ENCODE measurements at places on chromosomes 7 and 10.

GRCh38 chr7:155427411-155428038 is 30.4 kb upstream of the EN2 start:
- DNase-seq: no peak

GRCh38 chr7:111486472-111487142 is 75.7 kb downstream of the IMMP2L start:
- DNase-seq: peak; percentile 32

DNA sequence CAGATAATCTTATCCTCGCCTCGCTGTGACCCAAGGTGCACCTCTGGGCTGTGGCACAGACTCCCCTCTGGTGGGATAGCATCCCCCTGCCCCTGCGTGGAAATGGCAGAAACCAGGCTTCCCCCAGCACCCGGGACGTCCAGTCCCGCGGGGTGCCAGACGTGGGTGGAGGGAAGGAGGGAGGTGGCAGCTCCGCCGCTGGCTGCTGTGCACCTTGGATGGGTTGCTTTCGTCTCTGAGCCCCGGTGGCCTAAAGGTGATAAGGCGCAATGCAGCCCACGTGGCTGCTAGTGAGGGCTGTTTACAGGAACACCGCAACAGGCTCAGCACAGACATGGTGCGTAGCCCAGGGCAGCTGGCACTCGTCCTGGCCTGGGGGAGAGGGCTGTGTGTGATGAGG is 13.6 kb upstream of the PDGFA start:
- DNase-seq: no peak

DNA sequence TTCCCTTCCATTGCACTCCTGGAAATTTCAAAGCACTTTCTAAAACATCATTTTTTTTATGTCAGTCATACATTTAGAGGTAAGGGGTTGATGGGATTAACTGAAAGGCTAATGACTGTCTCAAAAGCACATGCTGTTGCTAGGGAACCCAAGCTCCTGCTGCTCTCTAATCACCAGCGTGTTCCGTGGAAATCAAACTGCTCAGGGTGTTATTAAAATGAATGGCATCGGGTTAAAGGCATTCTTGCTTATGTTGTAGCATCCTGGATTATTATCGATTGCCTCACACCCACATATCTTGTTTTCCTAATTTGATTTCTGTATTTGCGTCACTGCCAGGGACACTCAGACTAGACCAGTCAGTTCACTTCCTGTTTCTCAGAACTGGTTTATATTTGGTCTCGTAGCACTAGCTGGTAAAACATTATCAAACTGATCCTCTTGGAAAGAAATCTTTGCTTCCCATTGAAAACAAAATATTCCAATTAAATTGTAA is 216.5 kb upstream of the MKLN1 start:
- DNase-seq: no peak

DNA sequence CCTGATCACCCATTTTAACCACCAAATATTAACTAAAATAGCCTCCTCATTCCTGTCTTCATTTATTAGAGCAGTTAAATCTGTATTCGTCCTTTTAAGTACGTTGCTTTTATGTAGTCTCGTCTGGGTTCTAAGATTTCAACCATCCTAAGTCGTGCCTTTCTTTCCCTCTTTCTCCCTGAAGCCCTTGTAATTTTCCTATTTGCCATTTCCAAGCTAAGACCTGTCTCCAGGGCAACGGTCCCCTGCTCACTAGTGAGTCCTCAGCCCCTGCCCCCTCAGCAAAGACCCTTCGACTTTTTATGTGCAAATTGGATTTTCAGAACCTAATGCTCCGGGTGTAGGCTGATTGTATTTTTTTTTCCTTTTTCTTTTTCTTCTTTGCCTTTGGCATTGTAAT is 16.1 kb upstream of the MEST start:
- DNase-seq: no peak

DNA sequence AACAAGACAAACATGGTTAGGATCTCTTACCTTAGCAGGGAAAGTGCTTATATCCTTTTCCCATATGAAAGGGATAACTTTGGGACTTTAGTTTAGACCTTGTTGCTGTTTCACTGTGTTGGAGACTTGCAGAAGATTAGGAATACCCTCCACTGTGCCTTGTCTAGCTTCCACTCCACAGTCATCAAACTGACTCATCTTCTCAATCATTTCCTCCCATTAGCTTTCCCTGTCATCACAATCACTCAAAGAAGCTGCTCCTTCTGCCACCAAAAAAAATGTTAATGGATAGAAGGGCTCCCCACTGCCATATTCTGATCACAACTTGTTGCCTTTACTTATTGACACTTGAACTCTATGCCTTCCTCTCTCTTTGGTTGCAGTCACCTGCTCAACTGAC is 16.8 kb downstream of the GNG11 start:
- DNase-seq: no peak

DNA sequence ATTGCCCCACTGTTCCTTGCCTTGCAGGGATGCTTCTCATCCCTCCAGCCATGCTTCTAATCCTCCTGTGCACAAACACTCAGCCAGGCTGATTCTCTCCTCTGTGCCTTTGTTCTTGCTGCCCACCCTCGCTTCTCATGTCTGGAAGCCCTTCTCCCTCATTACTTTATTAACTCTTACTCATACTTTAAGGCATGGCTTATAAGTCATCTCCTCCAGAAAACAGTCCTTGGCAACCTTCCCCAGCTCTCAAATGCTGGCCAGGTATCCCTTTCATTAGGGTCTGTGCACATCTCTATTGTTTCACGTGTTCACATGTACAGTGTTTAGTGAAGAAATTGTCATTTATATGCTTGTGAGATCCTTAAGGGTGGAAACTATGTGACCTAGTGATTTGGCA is 62.9 kb downstream of the ITGB8 start:
- no peak for DNase-seq

GRCh38 chr10:17348501-17349349 is 105.7 kb downstream of the ST8SIA6 start:
- DNase-seq: no peak

GRCh38 chr7:22577470-22578001 is 77.5 kb upstream of the STEAP1B start:
- DNase-seq: no peak

- DNase-seq: no peak
Measured at GRCh38 chr10:86191686-86192085, 174.9 kb downstream of the GRID1 start.

GRCh38 chr7:4871056-4871680 is 9.3 kb upstream of the PAPOLB start:
- DNase-seq: no peak

DNA sequence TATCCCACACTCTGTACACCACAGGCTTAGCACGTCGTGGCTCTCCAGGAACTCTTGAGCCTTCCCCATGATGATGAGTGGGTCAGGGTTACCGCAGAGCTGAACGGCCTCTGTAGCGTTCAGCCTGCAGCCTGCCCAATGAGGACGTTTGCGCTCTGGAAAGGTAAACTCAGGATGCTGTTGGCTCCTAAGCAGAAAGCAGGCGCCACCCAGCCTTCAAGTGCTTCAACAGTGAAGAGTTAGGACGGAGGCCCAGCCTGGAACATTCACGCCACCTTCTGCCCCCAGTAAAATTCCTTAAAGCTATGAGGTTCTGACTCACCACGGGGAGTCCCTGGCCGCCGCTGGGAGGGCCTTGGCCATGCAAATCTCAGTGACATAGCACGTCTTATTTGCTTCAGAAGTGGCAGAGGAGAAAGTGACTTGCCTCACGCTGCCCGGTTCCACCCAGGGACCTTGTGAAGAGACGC is 161.5 kb upstream of the SH2B2 start:
- DNase-seq: peak; percentile 72

- DNase-seq: peak; percentile 78
Measured at GRCh38 chr10:71512761-71513539, 116.2 kb downstream of the CDH23 start.

- DNase-seq: no peak
Measured at GRCh38 chr10:110218632-110219031, 11.2 kb downstream of the MXI1 start.

GRCh38 chr7:4613846-4614548 is 68.1 kb upstream of the FOXK1 start:
- DNase-seq: no peak

DNA sequence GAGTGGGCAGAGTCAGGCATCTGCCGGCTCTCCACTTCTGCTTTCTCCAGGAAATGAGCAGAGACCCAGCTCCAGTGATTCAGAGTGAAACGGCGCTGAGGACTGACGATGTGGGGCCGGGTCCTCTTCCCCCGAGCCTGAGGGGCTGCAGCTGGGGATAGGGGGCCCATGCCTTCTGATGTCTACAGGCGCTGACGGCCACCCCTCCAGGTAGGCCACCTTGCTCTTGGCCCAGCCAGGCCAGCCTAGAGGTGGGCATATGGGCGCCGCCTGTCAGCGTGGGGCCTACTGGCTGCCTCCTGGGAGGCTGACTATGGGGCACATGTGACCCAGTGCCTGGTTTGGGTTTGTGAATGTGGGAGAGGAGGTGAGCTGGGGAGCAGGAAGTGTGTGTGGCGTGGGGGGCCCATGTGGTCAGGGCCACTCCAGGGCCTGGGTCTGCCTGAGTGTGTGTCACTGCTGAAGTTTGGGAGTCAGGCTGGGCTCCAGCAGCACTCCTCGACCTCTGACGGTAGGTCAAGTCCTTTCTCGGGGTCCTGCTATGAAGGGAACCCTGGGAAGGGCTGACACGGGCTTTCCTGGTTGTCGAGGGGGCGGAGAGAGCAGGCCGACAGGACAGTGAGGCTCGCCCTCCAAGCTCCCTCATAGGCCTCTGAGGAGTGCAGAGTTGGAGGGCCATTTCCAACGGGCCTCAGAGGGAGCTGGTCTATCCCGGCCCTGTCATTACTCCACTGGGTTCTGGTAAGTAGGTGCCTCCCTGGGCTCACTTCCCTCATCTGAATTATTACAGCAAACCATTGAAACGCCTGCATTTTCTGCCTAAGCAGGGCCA is at the start of gene WDFY4:
Gene WDFY4, plus strand, starts transcription at position 82 of the 832 bp plus-strand sequence. CDS start 24,860 bp downstream, outside the sequence.
- no peak for DNase-seq

DNA sequence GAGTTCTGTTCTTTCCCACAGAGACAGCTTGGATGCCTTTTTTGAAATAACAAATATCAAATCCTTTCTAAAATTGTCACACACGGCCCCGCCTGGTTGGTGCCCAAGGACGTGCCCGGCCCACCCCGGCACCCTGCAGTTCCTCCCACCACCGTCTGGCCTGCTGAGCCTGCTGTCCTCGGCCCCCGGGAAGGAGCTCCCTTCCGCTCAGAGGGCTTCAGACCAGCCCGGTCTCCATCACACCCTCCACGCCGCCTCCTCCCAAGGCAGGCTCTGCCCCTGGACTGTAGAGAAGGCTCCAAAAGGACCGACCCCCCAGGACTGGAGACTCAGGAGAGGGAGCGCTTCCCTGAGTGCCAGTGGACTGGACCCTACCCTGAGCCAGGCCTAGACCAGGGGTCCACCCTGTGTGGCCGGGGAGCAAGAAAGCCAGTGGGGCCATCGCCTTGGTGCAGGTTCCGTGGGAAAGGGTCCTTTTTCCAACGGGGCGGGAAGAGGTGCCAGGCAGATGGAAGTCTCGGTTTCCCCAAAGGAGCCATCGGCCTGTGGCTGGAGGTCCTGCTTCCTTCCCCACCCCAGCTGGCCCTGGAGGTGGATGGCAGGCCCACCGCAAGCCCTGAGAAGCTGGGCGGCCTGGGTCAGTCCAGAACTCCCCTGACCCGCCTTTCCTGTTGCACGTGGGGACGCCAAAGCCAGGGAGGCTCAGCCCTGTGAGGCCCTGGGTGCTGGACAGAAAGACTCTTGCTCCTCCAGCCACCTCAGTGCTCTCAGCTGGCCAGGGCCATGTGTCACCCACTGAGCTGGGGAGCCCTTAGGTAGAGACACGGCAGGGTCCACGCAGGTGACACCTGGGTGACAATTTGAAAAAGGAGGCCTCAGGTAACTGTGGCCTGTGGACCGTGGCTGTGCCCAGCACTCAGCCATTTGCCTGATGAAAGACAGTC is 69.8 kb downstream of the PWWP2B start:
- no peak for DNase-seq

DNA sequence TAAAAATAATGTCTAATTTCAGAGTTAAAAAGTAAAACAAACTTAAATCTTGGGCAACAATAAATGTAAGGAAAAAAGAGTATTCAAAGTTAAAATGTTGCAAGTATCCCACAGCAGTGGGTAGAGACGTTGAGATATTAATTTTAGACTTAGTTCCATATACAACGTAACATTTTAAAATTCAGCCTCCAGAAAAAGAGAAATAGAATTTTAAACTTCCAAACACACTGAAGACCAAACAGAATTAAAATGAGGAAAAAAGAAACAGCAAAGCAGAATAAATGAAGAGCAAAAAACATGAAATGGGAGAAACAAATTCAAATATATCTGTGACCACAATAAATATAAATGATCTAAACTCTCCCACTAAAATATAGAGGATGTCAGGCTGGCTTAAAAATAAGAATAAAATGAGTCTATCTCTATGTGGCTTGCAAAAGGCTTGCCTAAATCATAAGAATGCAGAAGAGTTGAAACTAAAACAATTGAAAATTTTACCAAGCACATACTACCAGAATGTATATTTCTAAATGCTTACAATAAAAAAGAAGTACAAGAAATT is 46.0 kb upstream of the EGFR start:
- no peak for DNase-seq

DNA sequence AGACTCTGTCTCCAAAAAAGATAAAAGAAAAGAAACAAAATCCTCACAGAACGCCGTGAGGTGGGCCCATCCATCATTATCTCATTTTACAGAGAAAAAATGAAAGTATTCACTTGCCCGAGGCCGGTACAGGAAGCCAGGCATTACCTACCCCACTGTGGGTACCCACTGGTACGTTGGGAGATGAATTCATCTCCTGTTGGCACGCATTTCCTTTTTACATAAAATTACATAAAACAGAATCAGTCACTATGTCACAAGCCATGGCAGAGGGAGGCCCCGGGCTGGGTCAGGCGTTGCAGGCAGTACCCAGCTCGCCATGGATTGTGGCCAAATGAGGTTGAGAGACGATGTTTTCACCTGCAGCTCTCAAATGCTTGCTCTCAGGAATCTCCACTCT is 38.6 kb upstream of the TNRC18 start:
- no peak for DNase-seq

Data from NCI-H2029 treated with DMSO at 0.1 percent for 48 hours (cell line).